ENCODE measurements at places on chromosomes 6 and 20.

- DNase-seq: no peak
These were observed 313.1 kb upstream of the SUPT3H start for GRCh38 chr6:45690846-45691245.

- no peak for DNase-seq
These were observed 362.6 kb downstream of the QKI start for GRCh38 chr6:163776906-163777686.

DNA sequence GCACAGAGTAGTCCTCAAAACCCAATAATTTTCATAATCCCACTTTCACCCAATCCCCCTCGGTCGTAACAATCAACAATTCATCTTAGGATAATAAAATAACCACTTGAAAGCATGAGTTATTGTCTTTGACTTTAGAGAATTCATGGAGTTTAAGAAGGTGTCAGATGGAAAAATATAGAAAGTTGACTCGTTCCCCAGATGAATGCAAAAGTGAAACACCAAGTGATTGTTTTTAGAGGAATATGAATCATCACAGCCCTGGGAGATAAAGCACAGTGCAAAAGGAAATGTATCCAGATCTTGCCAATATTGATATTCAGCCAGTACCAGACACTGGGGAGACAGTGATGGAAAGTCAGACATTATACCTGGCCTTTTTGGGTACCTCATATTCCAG is 860.5 kb downstream of the DHX35 start:
- no peak for DNase-seq

DNA sequence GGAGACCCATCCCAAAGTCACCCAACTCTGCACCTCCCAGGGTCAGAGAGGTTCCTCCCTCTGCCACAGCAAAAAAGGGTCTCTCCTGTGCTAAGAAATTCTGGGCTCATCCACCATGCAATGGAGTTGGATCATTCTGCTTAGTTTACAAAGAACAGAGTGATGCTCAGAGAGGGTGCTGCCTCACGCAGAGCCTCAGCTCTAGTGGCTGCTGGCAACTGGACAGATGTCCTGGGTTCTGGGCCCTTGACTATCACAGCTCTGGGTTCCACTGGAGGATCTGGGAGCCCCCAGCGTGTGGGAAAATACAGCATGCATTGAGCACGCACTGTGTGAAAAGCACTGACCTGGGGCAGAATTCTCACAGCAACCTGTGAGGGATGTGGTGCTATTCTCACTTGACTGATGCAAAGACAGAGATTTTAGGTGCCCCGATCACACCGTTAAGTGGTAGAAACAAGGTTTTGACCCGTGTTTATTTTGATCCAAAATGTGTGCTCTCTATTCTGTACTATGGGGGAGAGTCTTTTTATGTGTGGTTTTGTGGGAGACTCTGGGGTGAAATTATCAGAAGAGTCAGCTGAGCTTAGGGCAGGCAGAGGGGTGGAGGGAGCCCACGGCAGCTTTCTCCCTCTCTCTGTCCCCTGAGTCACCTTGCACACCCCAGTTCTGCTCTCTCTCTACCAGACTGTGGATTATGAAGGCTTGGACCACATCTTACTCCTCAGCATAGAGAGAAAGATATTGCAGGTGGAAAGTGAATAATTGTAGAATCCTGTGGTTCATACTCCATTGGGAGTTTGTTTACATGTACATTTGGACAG is 19.9 kb downstream of the TREML4 start:
- no peak for DNase-seq

- no peak for DNase-seq
These were observed 35.4 kb upstream of the ANGPT4 start for GRCh38 chr20:951384-952169.

DNA sequence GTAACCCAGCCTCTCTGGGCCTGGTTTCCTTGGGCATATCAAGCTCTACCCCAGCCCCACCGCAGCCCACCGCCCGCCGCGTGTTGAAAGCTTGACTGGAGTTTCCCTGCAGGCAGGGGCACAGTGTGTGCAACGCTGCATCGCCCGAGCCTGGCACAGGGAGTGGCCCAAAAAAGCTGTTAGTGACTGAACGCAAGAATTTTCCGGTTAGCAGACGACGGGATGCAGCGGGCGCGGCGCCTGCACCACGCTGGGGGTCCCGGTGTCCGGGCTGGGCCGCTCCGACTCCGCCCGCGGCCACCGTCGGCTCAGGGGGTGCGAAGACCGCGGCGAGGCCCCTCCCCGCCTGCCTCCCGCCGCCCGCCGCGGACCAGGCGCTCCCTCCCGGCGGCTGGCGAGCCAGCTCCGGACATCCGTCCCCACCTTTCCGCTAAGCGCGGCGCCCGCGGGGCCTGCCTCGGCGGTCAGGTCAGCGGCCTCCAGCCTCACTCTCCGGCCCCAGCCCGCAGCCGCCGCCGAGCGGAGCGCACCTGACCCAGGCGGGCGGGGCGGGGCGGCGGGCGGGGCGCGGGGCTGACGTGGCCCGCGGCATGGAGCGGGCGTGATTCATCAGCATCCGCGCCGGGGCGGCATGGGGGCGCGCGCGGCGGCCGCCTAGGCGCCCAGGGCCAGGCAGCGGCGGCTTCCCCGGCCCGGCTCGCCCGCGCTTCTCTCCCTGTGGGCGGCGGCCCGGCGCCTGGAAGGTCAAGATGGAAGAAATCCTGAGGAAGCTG is at the start of gene ARFGEF3:
TSS of gene ARFGEF3 (plus strand) at position 602 of the 773 bp plus-strand sequence. CDS start at position 750, 148 bp downstream.
- peak; percentile 70 for DNase-seq

- no peak for DNase-seq
These were observed 101.3 kb downstream of the COL21A1 start for GRCh38 chr6:56146086-56146485.

GRCh38 chr6:164477101-164477500 is 832.3 kb downstream of the C6orf118 start:
- no peak for DNase-seq

DNA sequence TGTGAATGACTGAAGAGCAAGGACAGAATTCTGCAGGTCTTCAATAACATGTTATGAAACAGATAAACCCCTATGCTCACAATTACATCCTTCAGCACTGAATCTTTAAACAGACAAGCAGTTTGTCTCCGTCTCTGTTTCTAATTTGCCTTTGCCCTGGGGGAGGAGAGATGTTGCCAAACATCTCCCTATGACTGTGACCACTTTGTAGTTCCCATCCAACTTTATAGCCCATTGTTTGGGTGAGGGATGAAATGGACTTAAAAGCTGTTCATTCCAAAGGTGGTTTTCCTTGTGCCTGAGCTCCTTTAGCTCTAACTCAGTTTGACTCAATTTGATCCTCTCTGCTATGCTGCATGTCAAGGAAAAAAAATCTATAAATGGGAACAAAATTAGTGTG is 19.5 kb upstream of the ADTRP start:
- no peak for DNase-seq

DNA sequence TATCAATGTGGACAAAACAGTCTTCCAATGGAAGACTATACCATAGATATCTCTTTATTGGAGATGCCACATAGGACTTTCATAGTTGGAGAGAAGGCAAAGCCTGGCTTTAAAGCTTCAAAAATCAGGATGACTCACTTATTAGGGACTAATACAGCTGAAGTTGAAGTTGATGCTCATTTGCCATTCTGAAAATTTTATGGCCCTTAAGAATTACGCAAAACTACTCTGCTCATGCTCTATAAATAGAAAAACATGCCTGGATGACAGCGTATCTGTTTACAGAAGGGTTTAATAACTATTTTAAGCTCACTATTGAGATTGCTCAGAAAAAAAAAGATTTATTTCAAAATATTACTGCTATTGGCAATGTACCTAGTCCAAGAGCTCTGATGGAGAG is 155.5 kb upstream of the DST start:
- no peak for DNase-seq

DNA sequence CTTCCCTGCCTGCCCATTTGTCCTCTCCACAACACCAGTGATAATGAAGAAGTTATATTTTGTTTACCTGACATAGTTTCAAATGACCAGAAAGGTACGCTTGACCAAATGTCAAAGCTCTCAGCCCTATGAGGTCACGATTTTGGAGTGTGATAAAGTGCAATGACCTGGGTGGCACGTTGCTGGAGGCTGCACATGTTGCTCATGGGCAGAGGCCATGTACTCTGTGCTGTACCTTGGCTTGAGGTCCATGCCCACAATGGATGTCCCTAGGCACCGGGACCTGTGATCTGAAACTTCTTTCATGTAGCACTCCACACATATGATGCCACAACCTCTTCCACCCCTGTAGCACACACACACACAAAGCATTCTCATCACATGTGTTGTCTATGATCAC is 164.0 kb upstream of the HEY2 start:
- DNase-seq: no peak

- DNase-seq: no peak
These were observed 77.4 kb upstream of the F13A1 start for GRCh38 chr6:6397842-6398241.

GRCh38 chr6:57305107-57305506 is 12.3 kb upstream of the PRIM2 start:
- DNase-seq: no peak

DNA sequence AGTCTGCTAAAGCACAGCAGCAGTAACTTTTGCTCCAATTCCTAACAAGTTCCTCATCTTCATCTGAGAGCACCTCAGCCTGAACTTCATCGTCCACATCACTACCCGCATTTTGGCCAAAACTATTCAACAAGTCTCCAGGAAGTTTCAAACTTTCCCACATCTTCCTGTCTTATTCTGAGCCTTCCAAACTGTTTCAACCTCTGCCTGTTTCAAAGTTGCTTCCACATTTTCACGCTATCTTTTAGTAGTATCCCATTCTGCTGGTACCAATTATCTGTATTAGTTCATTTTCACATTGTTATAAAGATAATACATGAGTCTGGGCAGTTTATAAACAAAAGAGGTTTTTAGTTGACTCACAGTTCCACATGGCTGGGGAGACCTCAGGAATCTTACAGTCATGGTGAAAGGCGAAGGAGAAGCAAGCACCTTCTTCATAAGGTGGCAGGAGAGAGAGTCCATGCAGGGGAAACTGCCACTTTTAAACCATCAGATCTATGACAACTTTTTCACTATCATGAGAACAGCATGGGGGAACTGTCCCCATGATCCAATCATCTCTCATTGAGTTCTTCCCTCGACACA is 99.4 kb upstream of the GRIK2 start:
- no peak for DNase-seq

DNA sequence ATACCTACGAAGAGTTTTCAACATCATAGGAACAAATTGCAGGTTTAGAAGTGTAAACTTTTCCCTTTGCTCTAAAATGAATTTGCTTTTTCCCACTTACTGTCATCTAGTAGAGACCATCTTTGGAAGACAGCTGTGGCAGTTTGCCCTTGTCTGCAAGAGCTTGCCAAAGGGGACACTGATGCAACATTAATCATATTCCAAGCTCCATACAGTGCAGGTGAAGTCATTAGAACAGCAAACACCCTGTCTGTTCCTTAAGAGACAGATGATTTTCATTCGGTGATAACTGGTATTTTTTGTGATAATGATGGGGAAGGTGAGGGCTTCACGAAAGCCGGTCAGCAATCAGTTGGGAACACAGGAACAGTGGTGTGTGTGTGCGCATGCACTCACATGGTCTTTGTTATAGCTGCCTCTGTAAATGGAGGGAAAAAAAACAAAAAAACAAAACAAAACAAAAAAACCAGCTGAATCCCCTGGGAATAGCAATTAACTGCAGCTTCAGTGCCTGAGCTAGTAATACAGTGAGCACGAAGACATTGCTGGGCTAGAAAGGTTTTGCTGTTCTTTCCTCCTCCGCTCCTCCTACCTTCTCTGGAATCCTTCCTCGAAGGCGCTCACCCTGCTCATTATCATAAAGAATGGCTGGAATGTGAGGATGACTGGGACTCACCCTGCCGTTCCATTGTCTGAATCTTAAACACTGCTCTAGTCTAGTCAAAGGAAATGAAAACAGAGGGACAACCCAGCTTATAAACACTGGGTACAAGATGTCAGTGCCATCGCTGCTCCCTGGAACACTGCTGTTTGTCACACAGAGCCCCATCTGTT is 35.2 kb upstream of the KIF13A start:
- no peak for DNase-seq

DNA sequence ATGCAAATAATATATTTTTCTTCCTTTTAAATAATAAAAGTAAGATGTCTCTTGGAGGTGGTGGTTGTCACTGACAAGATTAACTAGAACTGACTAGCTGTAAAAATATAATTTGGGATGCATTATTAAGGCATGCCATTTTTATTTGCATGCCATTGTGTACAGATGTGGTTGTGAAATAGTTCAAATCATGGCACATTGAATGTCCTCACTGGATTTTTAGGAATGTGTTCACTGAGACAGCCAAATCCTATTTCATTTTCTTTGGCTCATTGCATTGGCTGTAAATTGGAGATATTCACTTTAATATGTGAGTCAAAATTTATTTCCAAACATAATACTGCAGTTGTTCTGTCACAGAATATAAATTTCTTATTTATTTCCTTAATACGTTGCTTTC is 62.3 kb downstream of the ESR1 start:
- no peak for DNase-seq

- no peak for DNase-seq
These were observed 976.1 kb upstream of the MAP3K7 start for GRCh38 chr6:91562955-91563354.

DNA sequence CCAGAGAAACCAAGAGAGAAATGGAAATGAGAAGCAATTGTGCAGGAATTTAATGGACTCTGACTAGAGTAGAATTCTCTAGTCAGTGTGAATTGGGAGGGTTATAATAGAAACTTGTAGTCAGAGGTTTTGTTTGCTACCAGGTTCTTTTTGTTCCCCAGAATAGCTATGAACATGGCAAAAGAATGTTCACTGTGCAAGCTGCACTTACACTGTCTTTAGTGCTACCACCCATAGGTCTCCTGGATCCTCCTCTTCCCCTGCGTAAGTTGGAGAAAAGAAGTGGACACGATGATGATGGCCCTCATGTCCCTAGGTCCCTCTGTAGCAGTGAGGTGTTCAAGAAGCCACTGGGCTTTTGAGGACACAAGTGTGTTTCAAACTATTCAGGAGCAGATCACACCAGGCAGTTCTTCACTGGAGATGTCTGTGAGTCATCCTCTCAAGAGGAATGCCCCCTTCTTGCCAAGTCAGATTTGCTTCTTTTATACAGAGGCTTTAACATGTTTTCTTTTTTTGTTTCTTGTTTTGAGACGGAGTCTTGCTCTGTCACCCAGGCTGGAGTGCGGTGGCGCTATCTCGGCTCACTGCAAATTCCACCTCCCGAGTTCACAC is 47.6 kb upstream of the SMIM8 start:
- no peak for DNase-seq

DNA sequence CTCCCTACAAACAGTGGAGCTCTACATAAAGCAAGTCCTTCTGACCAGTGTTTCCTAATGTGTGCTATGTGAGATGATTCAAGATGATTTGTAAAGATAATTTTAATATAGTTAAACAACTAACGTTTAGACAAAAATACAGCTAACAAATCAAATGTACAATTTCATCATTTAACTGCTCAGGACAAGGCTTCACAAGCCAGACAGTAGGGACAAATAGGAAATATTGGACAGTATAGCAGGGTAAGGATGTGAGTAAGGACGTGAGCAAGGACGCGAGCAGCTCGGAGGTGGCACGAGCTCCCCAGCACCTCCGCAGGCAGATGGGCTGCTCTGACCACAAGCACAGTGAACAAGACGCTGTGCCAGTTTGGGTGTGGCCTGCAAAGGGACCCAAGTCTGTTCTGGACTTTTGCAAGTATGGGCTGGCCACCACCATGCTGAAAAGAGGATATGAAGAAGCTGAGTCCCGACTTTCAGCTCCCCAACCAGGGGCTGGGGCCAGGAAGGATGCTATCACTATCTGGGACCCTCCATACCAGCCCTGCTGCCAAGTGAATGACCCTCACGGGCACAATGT is 14.5 kb downstream of the DIDO1 start:
- DNase-seq: no peak

- no peak for DNase-seq
These were observed 67.8 kb downstream of the SCAND1 start for GRCh38 chr20:35886537-35886936.

- peak; percentile 88 for DNase-seq
These were observed 58.9 kb downstream of the TRIM38 start for GRCh38 chr6:26021350-26022131.
